Fibroblast of skin of right quadriceps (primary cell): ENCODE measurements at places on chromosomes 16 and 17.

DNA sequence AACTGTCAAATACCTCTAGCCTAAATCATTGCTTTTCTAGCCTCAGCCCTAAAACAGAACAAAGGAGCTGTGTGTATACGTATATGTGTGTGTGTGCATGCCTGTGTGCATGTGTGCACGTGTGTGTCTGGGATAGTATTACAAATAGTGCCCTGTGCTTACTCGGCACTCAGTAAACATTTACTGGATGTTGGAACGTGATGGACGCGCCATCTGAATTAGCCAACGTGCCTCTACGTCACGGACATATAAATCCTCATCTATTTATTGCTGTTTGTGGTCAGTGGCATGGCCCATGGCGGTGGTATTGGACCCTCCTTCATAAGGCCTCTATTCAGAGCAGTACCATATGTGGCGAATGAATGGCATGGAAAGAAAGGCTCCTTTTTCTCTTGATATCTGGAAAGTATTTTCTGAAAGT, 37.5 kb downstream of the WWP2 start:
- DNase-seq, result no peak

- DNase-seq, result peak; percentile 0
These were observed 67.2 kb downstream of the CDH8 start for GRCh38 chr16:61969077-61969382.

DNA sequence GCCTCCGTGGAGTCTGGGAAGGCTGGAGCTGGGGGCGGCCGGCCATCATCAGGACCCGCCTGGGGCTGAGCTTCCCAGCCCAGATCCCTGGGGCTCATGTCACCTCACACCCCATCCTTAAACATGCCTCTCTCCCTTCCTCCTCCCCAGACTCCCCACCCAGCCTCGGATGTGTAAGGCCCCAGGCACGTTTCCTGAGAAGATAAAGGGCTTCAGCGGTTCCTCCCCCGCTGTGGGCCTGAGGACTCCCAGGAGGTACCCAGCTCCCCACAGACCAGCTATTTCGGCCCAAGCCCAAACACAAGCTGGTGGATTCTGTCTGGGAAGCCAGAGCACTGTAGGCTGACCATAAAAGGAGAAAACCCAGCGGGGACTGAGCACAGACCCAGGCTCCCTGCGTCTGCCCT, 49.2 kb downstream of the MYH11 start:
- no peak for DNase-seq

DNA sequence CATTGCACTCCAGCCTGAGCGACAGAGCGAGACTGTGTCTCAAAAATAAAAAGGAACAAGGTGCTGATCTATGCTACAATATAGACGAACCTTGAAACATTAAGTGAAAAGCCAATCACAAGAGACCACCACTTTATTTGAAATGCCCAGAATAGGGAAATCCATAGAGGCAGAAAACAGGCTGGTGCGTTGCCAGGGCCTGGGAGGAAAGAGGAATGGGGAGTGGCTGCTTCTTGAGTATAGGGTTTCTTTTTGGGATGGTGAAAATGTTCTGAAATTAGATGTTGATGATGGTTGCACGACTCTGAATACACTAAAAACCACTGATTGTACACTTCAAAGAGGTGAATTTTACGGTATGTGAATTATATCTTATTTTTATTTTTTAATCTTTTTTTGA, 20.3 kb upstream of the GLIS2 start:
- DNase-seq, result no peak

DNA sequence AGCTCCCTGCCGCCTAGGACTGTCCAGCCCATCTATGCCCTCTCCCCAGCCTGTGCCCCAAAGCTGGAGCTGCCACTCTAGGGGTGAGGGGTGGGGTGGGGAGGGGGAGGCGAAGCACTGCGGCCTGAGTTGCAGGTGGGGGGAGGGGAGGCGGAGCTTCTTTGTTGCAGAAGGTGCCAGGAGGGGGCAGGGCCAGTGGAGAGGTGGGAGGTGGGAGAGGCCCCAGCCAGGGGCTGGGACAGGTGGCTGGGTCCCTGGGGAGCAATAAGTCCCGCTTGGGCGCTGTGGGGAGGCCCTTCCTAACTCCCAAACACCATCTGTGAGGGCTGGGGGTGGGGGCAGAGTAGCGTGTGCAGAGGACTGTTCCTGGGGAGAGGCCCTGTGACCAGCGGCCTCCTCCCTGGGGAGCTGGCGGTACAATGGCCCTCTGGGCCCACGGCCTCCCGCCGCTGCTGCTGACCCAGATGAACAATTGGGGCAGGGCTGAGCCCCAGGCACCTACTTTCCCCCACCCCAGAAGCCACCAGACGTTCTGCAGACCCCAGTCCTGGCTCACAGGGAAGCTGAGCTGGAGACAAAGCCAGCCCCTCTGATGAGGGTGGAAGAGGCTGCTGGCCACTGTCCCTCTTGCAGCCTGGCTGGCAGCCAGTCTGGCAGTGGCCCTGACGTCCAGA, 2.2 kb upstream of the NTN3 start:
- DNase-seq, result no peak

GRCh38 chr16:69057400-69058378, 47.8 kb upstream of the HAS3 start:
- peak; percentile 86 for DNase-seq

- DNase-seq, result no peak
These were observed 36.6 kb downstream of the TANC2 start for GRCh38 chr17:63002625-63003024.
